CD4-positive, CD25-positive, alpha-beta regulatory T cell (primary cell): ENCODE measurements at places on chromosomes 4 and X. TPM values are rescaled to one million over a fixed set of nuclear protein-coding genes. Genes with fewer than 3 reads are reported as not detected.

DNA sequence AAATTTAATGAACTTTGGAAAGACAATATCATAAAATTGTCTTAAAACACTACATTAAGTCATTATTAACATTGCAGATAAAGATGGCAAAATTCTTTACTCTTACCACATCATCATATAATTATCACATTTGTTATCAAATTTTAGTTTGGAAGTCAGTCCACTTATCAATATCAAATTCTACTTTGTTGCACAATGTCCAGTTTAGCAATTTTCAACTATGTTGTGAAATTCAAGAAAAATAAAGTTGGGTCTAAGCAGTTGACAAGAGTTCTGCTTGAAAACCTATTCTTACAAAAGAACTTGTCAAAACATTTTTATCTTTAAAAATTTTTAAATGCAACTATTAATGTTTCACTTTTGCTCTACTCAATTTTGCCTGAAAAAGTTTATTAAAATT is 44.7 kb upstream of the TET2 start:
- no peak for DNase-seq

DNA sequence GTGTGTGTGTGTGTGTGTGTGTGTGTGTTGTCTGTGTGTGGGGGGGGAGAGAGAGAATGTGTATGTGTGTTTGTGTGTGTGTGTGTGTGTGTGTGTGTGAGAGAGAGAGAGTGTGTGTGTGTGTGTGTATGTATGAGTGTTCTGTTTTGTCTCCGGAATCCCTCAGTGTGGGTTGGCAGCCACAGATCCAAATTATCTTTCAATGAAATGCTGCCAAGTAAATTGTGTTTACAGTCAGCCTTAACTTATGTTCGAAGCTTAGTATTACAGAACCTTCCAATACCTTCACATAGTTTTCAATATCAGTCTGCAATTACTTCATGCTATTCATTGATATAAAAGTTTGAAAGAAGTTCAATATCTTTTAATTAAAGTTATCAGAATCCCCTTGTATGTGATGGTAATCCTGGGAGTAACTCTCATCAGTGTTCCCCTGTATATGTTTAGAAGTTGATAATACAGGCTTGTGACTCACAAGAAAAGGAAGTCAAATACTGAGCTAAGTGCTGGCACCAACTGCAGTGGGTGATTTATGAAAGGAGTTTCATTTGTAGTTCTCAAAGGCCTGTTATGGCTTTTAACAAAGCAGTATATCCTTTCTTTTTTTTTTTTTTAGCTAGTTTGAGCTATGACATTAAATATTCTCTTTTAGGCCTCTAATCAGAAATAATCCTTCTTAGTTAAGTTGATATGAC is 51.6 kb upstream of the HTR2C start:
- DNase-seq, result no peak

DNA sequence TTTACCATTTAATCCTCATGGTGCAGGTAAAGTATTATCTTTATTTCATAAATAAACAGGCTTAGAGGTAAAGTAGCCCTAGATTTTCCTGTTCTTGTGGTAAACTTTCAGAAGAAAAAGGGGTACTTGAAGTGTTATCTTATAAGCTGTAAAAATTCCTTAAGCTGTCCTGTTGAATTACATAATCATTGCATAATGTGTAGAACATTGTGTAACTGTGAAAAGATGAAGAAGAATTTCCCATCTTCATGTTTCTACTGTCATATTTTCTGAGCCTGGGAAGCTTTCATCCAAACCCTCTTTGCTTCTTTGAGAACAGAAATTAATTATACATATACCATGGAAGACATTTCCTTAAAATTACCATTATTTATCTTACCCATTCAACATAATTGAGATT is 90.5 kb downstream of the ELOVL6 start:
- no peak for DNase-seq

GRCh38 chr4:181569553-181569952 is 673.6 kb upstream of the TENM3 start:
- no peak for DNase-seq

GRCh38 chr4:48668254-48669017 is 111.6 kb downstream of the FRYL start:
- DNase-seq, result no peak

GRCh38 chr4:121209171-121209570 is 45.0 kb upstream of the TNIP3 start:
- DNase-seq, result no peak

DNA sequence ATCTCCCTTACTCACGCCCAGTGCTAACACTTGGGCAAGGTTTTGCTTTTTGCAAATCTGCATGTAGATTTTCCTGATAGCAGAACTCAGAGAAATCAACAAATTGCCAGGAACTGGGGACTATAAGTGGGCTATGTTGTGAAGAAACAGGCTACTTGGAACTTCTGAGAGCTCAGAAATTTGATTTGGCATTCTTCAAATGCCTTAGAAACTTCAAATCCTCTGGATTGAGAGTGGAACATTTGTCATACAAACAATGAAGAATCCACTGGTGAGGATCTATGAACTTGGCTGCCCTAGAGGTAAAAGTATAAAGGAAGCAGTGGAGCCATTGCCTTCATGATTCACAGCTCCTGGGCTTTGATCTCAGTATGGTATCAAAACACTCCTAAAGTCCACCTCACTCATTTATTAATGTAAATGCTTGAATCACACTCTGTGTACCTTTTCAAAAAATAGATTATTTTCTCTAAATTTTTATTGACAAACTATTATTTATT is 126.0 kb downstream of the GLRA3 start:
- no peak for DNase-seq

DNA sequence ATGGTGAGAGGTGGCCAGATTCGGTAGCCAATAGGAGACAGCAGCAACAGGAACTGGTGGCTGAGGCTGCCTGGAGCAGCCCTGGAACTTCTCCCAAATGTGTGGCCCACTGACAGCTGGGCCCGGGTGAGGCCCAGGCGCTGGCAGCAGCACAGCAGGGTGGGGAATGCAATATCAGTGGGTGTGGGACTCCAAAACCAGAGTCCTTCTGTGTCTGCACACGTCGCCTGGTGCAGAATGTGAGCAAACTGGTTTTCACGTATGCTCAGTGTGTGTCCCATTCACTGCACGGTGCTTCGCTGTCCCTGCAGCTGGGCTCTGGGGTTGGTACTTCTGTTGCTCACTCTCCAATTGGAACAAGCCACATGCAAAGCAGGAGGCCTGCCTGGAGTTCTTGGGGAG is 14.4 kb upstream of the CENPU start:
- no peak for DNase-seq

GRCh38 chr4:138728566-138728965 is 287.0 kb upstream of the NOCT start:
- no peak for DNase-seq

DNA sequence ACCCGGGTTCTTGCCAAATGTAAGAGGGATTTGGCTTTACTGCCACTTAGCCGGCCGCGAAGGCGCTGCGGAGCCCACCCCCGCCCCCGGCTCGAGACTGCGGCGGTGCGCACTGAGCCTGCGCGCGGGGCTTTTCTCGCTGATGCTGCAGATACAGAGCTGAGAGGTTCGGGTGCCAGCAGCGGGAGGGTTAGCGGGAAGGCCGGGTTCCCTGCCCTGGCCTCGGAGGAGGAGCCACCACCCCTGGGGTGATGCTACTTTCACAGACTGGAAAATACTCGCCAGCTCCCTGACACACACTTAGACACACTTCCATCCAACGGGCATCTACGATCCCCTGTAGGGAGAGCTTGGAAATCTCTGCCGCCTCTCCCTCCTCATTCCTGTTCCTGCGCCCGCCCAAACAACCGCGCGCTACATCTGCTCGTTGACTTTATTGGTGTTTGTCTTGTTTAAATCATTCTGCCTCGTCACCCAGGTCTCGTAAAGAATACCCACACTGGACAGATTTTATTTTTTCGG is 2.1 kb upstream of the PCDH7 start:
- no peak for DNase-seq

DNA sequence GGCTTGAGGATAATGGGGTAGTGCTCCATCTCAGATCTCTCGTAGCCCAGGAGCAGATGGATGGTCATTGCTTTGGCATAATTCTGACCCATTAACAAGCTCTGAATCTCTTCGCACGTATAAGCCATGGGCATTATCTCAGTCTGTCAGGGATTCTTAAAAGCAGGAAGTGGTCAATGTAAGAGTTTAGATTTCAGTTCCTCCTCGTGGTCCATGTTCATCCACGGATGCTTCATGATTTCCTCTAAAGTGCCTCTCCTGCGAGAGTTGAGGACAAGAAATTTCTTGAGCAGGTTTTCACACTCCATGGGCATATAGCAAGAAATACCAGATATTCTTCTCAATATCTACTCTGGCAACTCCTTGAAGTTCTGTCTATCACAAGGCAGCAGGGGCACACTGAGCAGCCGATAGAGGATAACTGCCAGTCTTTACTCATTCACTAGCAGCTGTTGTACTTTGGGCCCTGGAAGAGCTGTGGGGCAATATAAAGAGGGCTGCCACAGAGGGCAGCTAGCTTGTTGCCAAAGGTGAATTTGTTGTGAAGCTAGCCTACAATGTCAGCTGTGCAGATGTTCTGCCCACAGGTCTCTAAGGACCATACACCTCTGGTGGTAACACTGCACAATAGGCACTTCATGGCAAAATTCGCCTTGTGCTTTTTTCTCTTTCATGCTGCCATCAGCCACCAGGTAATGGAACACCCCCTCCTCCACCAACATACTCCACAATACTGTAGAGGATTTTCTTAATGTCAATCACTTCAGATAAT is 52.0 kb upstream of the WDR17 start:
- no peak for DNase-seq

GRCh38 chr4:173793937-173794510 is 264.0 kb upstream of the HAND2 start:
- no peak for DNase-seq

GRCh38 chrX:24282381-24283126 is 31.3 kb downstream of the SUPT20HL2 start:
- DNase-seq, result no peak

Gene SCML1
- 11.6 TPM for total RNA-seq

Gene ETDB
- not detected for total RNA-seq

Gene NMU
- total RNA-seq, result not detected

Gene GYG2
- not detected for total RNA-seq

Gene TKTL2
- total RNA-seq, result not detected

Gene ADAM29
- not detected for total RNA-seq
